ENCODE measurements at places on chromosomes 5 and 9. TPM values are rescaled to one million over a fixed set of nuclear protein-coding genes. Genes with fewer than 3 reads are reported as not detected.

CAMK2A gene
- total RNA-seq, result not detected

- DNase-seq, result no peak
These were observed 14.1 kb upstream of the LCP2 start for GRCh38 chr5:170311511-170312300.

PHF2 gene
- total RNA-seq, result 38.2 TPM

DNA sequence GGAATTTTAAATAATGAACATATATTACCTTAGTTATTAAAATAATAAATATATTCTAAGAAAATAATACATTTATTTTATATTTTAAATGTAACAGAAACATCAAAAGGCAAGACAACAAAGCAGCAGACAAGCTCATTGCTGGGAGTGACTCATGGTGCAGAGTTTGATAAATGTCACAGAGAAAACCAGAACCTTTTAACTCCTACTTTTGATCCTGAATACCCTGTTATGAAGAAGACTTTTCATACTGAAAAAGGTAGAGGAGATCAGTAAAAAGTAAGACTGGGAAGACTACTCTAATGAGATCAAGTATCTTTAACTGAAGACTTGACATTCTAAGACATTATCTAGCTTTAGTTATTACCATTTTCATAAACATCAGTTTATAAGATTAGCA lies 99.0 kb upstream of the GNA14 start:
- DNase-seq, result no peak

DNA sequence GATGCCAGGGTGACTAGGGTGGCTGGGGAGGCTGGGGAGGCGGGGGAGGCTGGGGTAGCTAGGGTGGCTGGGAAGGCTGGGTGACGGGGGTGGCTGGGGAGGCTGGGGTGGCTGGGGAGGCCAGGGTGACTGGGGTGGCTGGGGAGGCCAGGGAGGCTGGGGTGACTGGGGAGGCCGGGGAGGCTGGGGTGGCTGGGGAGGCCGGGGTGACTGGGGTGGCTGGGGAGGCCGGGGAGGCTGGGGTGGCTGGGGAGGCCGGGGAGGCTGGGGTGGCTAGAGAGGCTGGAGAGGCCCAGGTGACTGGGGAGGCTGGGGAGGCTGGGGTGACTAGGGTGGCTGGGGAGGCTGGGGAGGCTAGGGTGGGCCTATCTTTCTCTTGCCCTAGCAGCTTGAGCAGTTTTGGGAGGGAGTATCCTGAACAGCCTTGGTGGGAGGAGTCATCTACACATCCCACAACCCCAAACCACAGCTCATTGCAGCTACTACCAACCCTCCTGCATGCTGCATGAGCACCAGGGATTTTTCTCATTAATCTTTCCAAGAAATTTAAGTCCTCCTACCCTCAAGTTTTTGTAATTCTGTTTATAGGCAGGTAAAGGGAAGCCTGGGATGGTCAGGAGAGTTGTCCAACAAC lies 203.2 kb upstream of the IRX1 start:
- DNase-seq, result no peak

IRX2 gene
- not detected for total RNA-seq

- no peak for DNase-seq
These were observed 71.8 kb downstream of the SMARCA2 start for GRCh38 chr9:2086971-2087370.

DNA sequence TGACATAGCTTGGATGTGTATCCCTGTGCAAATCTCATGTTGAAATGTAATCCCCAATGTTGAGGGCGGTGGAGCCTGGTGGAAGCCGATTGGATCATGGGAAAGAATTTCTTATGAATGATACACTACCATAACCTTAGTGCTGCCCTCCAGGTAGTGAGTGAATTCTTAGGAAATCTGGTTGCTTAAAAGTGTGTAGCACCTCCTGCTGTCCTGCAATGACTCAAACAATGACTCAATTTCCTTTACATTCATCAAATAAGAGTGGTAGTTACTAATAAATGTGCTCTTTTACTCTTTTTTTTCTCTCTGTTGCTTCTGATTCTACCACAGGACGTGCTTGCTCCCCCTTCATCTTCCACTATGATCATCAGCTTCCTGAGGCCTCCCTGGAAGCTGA lies 1696.0 kb upstream of the CDH9 start:
- no peak for DNase-seq

DNA sequence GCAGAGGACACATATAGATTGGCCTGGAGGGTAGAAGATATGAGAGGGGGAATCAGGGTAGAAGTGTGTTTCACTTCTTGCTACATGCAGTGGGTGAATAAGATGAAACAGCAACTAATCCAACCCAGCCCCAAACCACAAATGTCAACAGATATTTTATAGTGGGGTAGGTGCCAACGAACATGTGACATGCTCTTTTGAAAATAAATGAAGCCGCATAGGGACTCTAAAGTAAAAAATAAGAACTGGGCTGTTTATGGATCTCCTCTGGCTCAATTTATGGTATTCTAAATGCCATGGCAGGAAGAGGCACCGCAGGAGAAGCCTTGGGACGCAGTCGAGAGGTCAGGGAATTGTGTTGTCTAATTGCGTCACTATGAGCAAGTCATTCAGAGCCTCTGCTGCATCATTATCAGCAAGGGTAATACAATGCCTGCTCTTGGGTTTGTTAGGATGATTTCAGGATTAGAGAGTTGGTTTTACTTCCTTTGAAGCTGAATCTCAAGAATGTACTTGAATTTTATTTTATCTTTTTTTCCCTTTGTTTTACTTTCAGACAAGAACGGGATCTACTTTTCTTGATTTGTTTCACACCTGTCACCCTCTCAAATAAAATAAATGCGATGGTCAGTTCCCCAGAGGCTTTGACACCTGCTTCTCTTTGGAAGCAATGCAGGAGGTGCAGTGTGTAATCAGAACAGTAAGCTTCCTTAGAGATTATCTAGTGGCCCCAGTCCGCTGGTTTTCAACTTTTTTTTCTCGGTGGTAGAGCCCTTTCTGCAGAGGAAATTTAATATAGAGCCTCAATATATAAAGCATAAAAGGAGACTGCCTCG lies 375.6 kb upstream of the CLINT1 start:
- no peak for DNase-seq

- peak; percentile 53 for DNase-seq
These were observed 300.9 kb downstream of the NTRK2 start for GRCh38 chr9:84970432-84970831.

RASEF gene
- 136 TPM for total RNA-seq

Measured in transverse colon (tissue), 4 donors.